ENCODE measurements at places on chromosomes 4 and X. TPM values are rescaled to one million over a fixed set of nuclear protein-coding genes. Genes with fewer than 3 reads are reported as not detected.

GRCh38 chrX:136525738-136526606, 6.0 kb upstream of the VGLL1 start:
- peaks cover 45% of the 10 kb centered on the region for H3K27me3 ChIP-seq
- H3K27ac ChIP-seq: no peak overlapping the region
- H3K4me1 ChIP-seq: no peaks in the 10 kb centered on the region
- H3K36me3 ChIP-seq: no peaks in the 10 kb centered on the region
- no peak overlapping the region for H3K4me3 ChIP-seq

DNA sequence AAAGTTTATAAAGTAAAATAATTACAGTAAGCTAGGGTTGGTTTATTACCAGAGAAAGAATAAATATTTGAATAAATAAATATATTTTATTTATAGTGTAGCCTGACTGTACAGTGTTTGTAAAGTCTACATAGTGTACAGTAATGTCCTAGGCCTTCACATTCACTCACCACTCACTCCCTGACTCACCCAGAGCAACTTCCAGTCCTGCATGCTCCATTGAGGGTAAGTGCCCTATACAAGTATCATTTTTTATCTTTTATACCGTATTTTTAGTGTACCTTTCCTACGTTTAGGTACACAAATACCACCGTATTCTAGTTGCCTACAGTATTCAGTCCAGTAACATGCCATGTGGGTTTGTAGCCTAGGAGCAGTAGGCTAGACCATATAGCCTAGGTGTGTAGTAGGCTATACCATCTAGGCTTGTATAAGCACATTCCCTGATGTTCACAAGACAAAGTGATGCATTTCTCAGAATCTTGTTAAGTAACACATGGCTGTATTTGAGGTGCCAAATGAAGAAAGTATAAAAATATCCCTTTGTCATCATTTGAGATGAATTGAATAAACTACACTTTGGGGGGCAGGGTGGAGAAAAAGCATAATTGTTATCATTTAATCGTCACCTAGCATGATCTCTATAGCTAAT, 14.7 kb upstream of the KLHL8 start:
- no peaks in the 10 kb centered on the region for H3K36me3 ChIP-seq
- no peak for DNase-seq
- H3K4me3 ChIP-seq: peak overlapping the region; percentile 74
- H3K4me1 ChIP-seq: peaks cover 6% of the 10 kb centered on the region
- peak overlapping the region; percentile 79 for H3K27ac ChIP-seq
- no peaks in the 10 kb centered on the region for H3K27me3 ChIP-seq

The ARHGAP6 gene
- not detected for total RNA-seq

The GLRA2 gene
- not detected for total RNA-seq
